ENCODE measurements at places on chromosomes 7 and 10.
A peak's percentile ranks its signal among the peaks of the same experiment; 100 is the strongest.

DNA sequence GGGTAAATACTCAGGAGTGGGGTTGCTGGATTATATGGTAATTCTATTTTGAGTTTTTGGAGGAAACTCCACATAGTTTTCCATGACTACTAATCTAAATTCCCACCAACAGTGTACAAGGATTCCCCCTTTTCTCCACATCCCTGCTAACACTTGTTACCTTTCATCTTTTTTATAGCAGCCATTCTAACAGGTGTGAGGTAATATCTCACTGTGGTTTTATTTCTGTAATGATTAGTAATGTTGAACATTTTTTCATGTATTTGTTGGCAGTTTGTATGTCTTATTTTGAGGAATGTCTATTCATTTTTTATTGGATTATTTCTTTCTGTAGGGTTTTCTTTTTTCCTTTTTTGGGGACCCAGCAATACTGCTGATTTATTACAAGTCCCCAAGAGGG, 14.9 kb downstream of the TAF3 start:
- no peak for DNase-seq

DNA sequence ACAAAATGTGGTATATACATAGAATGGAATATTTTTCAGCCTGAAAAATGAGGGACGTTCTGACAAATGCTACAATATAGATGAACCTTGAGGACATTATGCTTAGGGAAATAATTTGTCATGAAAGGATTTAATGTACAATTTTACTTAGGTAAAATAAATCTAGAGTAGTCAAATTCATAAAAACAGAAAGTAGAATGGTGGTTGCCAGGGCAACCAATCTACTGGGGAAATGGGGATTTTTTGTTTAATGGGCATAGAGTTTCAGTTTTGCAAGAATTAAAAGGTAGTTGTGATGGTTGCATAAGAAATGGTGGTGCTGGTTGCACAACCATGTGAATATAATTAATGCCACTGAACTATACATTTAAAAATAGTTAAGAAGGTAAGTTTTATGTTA, 296.0 kb upstream of the SP4 start:
- no peak for DNase-seq

DNA sequence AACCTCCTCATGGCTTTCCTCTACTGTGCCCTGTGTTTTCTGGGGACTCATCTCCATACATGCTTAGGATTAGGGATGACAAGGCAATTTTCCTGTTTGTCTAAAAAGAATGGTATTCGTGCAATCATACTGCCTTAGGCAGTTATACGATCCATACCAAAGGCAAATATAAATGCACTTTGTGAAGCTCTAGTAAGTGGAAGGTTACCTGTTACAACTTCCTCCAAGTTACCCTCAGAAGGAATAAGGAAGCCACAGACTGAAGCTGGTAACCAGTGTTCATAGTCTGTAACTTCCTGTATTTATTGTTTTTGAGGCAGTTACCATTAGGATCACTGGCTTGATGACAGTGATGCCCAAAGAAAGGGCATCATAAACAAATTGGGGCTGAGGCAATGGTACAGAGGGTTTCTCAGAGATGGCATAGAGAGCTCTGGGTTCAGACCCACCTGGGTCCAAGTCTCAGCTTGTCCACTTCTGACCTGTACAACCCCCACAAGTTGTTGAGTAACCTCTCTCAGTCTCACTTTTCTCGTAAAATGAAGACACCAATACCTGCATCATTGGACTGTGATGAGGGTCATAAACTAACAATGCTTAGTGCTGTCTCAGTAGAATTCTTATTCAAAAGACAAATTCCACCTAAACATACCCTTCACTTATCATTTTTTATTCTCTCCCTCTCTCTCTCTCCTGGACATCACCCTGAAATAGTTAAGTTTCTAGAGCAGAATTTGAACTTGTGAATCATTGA, 138.2 kb downstream of the ELMO1 start:
- DNase-seq, result no peak

- no peak for DNase-seq
These were observed 105.7 kb upstream of the INSIG1 start for GRCh38 chr7:155191901-155192478.

- no peak for DNase-seq
These were observed 53.8 kb downstream of the GRID1 start for GRCh38 chr10:86312701-86313270.

DNA sequence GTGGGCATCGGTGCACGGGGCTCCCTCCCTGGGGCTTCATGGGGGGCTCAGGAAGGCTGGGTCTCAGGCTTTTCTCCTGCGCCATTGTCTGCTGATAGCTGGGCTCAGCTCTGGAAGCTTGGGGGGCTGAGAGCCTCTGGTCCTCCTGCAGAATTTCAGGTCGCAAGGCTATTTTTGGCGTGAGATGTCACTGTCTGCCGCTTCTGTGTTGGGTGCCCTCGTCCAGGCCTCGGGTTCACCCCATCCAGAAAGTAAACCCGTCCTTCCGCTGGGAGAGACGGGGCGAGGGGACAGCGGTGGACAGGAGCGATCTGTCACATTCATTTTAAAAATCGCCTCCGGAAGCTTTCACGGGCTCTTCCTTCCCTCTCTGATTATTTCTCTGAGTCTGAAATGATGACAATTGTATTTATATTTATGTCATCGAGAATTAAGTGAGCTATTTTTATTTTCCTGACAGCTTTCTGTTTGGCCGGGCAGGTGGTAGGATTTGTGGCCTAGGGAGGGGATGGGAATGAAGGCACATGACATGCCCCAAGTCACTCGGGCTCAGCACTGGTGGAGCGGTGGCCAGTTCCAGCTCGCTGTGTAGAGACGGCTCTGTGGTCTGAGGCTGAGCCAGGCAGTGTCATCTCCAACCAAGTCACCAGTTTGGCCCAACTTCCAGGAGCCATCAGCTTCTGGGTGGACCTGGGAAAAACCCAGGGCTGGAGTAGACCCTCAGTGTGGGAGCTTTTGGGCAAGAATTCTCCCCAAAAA, 40.7 kb upstream of the AP5Z1 start:
- DNase-seq, result no peak

DNA sequence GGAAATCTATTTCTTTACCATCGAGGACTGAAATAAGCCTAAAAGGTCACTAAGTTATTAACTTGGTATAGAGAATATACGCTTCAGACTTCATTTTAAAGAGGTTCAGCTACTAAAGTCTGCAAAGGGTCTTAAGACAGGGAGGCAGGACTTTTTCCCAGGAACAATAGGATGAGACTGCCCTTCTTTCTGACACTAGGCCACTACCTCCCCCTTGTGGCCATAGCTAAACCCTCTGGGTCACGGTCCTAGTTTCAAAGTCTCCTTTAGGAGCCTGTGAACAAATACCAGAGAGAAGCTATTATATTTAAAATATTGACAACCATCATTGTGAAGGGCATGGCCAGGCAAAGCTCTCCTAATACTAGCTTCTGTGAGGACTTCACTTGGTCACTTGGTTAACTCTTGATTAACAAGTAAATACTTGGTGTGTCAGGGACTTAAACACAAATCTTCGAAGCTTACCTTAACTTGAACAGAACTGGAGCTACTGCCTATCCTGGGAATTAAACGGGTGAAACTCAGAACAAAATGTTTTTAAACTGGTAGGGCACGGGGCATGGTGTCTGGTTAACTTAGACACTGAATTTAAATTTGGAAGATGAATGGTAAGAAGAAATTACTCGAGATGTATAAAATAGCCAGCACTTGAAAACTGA, 75.6 kb downstream of the CCDC6 start:
- peak; percentile 29 for DNase-seq

DNA sequence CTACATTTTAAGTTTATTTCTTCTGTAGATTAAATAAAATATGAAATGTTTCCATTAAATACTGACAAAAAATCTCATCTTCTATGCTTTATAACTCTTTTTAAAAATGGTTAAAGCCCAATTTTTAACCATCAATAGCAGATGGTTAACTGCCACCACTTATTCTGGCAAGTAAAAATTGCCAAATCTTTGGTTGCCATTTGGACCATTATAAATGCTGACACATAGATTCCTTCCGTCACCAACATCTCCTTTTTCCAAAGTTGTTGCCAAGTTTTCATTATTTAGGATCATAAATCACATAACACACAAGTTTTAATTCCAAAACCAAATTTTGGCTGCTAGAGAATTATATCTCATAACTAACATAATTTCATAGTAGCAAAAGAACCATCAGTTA, 1614.3 kb downstream of the REEP3 start:
- DNase-seq, result no peak

- DNase-seq, result no peak
These were observed 77.5 kb downstream of the SEPTIN7 start for GRCh38 chr7:35878351-35878750.

- peak; percentile 22 for DNase-seq
These were observed 656.6 kb downstream of the INHBA start for GRCh38 chr7:41046221-41046761.

- DNase-seq, result no peak
These were observed 81.3 kb upstream of the SFMBT2 start for GRCh38 chr10:7491949-7492659.

DNA sequence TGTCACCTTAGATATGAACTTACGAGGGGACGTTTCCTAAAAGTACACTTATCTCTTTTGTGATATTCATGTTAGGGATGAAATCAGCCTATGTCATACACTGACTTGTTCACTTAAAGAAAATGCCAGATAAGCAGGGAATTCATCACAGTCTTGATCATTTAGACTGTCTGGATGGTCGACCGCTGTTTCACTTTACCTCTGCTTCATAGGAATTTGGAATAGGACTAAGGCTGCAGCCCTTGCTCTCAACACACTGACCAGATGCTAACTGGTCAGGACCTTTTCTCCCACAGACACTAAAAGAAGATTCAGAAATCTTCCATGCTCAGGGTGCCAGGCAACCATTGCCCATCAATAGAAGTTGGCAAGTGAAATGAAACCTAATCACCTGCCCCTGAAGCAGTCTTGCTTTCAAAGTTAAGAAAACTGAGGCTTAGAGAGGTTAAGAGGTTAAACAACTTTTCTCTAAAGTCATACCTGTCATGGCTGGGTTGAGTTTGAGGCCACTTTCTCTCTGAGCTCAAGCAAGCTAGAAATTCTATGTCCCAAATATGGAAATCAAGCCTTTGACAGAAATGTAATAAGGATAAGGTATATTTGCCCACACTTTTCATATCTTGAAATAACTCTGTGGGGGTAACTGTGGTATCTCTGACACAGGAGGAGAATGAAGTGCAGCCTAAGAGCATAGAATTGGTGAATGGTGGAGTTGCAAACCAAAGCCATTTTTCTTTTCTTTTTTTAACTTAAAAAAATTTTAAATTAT, 77.1 kb downstream of the MAP3K8 start:
- no peak for DNase-seq

DNA sequence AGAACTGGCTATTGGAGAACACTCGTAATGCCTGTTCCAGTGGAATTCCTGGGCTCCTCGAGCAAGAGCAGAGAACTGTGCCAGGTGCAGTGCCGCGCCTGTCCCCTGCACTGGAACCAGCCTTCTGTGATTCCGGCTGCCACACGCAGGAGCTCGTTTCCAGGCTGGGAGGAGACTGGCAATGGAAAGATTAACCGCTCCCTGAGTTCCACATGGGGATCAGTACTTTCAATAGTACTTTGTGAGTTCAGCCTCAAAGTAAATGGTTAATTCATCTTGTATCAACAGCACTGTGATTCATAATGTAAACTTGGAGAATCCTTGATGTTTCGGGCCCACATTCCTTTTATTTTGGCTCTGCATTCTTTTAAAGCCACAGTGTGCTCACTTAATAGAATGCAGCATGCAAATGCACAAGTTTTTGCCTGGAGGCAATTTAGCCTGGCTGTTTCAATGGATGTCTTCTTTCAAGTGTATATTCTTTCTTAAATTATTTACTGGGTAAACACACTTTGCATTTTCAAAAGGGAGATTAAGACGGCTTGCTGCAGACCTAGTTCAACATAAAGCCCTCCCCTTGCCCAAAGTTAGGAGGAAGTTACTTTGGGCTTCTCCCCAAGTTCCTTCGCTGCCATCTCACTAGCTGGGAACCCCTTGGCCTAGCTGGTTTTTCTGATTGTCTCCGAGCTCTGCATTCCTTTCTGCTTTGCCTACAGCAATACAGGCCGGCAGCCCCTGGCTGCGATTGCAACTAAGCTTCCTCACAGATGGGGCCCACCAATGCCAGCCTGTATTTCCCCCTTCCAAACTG, 138.1 kb upstream of the TCF7L2 start:
- DNase-seq, result peak; percentile 94

- no peak for DNase-seq
These were observed 90.0 kb downstream of the GRK5 start for GRCh38 chr10:119297207-119297968.

GRCh38 chr7:117435475-117436043, 8.3 kb upstream of the ASZ1 start:
- no peak for DNase-seq

- DNase-seq, result no peak
These were observed 26.5 kb downstream of the KNDC1 start for GRCh38 chr10:133186416-133187090.

DNA sequence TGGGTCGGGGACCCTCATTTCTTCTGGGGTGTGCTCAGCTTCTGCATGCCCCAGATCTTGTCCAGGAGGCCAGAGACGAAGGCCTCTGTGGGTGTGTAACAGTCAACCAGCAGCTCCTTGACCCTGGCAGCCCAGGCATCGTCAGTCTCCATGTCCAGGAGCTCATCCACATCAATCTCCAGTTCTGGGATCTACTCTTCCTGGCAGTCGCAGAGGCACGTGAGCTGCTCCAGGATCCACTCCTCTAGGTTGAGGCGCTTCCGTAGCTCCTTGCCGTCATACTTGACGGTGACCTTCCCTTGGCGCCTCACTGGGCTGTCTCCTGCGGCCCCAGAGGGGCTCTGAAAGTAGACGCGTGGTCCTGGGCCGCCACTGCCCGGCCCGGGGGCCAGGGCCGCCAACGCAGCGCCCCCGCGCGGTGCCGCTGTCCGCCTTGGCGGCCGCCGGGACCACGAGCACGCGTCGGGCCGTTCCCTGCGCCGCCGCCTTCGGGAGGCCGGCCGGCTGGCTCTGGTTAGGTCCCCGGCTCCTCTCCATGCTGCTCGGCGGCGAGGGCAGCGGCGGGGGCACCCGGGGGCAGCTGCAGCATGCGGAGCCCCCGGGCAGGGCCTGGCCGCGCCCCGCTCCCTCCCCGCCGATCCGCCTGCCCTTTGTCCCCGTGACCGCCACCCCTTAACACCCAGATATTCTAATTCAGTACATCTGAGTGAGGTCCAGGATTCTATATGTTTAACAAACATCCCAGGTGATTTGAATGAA, 170.5 kb downstream of the SEPTIN7 start:
- DNase-seq, result no peak

GRCh38 chr10:105973902-105974301, 1190.6 kb downstream of the SORCS1 start:
- no peak for DNase-seq

GRCh38 chr10:33248638-33249037, 85.8 kb downstream of the NRP1 start:
- DNase-seq, result no peak

GRCh38 chr7:24213311-24213710, 70.7 kb upstream of the NPY start:
- no peak for DNase-seq

GRCh38 chr7:155644971-155645509, 579 bp downstream of the RBM33 start:
- no peak for DNase-seq

DNA sequence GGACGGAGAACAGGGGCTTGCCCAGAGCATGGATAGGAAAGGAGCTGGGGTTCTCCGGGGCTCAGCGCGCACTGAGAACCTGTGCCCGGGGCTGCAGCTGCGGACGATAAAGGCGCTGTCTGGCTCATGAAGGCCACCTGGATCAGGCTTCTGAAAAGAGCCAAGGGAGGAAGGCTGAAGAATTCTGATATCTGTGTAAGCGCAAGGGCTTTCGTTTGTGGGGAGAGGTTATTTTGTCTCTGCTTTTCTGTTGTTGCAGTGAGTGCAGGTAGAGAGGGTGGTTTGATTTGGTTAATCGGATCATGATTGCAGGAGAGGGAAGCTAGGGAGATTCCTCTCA, 250.5 kb downstream of the NSUN6 start:
- DNase-seq, result no peak

GRCh38 chr10:11177926-11178471, 160.3 kb downstream of the CELF2 start:
- no peak for DNase-seq

Data from H1 (cell line).